MM.1S (cell line): ENCODE measurements at places on chromosomes 13 and 19.

DNA sequence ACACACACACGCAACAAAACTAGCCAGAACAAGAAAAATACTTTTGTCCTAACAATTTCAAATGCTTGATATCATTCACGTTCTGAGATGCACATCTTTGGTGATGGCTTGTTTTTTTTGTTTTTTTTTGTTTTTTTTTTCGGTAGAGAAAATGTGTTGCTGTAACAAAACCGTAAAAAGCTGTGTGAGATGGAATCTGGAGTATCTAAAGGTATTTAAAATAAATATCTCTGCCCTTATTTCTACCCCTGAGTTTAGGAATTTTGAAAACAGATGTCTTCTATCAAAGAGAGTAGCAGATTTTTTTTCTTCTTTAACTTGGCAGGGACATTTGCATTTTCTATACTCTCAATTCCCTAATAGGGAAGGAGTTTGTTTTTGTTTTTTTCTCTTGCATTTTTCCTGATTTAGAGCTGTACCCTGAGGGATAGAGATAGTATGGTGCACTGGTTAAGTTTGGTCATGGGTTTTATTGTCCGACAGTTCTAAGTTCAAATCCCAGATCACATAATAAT lies 446.6 kb downstream of the KLF5 start:
- no peak for DNase-seq

DNA sequence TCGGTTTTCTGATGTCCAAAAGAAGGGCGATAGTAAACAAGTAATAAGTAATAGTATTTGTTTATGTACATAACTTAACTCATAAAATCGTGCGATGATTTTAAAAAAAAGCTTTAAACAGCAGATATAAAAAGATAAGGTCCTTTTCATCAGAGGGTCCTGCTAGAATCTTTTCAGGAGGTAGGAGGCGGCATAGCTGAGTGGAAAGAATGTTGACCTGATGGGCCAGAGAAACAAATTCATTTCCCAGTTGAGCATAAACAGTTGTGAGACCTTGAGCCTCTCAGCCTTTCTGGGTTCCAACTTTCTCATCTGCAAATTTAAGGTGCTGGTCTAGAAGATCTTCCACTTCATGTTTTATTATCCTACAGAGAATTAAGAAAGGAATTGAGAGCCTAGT lies 173.5 kb downstream of the LACC1 start:
- DNase-seq = no peak

DNA sequence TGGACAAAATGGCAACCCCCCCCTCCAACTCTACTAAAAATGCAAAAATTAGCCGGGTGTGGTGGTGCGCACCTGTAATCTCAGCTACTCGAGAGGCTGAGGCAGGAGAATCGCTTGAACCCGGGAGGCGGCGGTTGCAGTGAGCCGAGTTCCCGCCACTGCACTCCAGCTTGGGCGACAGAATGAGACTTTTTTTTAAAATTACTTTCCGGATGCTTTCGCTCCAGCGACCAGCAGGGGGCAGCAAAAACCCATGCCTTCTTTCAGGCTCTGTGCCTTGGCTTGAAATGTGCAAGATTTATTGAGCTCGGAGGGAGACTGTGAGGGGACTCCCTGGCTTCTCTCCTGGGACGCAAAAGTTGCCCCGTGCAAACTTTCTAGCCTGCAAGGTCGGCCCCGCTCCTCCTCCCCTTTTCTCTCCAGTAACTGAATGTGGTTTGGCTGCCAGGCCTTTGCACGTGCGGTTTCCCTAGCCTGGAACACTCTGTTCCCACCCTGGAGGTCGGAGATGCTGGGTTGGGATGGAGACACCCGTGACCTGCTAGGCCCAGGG lies 61.4 kb upstream of the NFIC start:
- DNase-seq = peak; percentile 72

DNA sequence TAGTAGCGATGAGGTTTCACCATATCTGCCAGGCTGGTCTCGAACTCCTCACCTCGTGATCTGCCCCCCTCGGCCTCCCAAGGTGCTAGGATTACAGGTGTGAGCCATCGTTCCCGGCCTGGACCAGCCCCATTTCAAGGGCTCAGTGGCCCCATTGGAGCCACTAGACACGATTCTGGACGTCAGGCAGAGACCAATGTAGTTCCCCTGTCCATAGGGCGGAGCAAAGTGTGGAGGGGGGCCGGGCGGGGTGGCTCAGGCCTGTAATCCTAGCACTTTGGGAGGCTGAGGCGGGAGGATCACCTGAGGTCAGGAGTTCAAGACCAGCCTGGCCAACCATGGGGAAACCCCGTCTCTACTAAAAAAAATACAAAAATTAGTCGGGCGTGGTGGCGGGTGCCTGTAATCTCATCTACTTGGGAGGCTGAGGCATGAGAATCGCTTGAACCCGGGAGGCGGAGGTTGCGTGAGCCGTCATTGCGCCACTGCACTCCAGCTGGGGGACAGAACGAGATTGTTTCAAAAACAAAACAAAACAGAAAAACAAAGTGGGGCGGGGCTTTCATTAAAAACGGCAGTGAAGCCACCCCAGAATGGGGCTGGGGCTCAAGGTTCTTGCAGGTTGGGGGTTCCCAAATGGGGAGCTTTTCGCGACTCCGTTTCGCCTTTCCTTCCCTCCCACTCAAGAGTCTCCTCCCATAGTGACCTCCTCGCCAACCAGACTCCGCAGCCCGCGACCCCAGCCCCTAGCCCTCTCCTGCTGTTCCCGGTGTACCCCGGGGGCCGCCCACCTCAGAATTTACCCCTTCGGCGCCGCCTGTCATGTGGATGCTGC lies 758 bp upstream of the TECR start:
- DNase-seq = no peak

- DNase-seq = no peak
Measured at GRCh38 chr13:67186995-67187569, 43.1 kb downstream of the PCDH9 start.

DNA sequence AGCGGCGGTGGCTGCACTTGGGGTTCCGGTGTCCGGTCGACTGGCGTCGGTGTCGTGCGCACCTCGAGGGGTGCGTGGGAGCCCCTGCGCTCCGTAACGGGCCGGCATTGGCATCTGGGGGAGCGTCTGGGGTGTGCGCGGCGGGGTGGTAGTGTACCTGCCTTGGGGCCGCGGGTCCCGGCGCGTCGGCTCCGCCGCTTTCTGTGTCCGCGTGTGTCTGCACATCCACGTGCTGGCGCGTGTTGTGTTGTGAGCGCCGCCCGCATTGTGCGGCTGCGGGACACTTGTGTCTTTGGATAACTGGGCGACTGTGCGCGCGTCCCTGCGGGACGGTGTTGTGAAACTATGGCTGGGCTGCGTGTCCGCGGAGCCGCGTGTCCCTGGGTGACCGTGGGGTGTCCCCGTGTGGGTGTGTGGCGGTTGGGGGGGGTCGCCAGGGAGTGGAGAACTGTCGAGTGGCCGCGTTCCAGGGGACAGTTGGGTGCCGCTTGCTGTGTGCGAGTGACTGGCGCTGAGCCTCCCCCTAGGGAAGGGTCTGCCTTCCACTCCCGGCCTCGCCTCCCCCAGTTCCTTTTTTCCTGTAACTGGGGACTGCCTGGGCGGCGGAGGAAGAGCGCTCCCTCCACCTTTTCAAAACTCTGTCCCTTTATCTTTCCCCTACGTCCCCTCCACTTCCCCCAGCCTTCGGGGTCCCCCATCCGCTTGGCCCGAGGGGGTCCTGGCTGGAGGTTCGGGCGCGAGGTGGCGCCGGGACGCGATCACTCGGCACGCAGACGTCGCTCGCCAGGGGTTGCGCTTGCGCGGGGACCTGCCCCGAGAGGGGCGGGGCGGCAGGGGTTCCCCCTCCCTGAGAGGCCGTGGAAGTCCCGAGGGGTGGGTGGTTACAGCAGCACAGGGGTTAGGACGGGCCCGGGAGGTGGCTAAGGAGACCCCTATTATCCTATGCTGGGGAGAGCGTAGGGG lies 5.7 kb upstream of the NFIC start:
- DNase-seq = no peak

DNA sequence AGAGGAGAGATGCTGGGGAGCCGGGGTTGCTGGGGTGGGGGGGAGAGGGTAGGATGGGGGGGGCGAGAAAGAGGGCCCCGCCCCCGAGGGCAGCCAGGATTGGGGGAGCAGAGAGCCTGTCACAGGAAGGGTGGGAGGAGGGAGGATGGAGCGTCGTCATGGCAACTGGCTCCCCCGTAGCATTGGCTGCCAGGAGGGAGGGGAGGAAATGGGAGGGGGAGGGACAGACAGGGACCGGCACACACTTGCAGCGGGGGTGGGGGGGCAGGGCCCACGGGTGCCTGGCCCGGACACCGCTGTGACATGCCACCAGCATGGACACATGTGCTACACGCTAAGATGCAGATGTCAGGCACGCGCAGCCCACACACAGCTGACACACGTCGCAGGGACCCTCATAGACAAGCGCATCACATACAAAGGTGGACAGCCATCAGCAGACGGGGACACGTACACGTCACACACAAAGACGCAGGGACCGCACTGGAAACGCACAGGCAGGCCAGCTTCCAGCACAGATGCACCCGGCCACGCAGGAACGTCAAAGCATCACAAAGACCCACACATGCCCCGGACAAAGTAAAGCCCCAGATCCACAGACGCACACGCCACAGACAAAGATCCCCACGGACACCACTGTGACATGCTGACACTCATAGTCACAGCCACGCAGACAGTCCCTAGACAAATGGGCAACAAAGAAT lies at the start of gene LMTK3:
LMTK3 (minus strand) TSS at position 36 of the 704 bp plus-strand sequence. CDS start 259 bp downstream, outside the sequence.
- DNase-seq = no peak

DNA sequence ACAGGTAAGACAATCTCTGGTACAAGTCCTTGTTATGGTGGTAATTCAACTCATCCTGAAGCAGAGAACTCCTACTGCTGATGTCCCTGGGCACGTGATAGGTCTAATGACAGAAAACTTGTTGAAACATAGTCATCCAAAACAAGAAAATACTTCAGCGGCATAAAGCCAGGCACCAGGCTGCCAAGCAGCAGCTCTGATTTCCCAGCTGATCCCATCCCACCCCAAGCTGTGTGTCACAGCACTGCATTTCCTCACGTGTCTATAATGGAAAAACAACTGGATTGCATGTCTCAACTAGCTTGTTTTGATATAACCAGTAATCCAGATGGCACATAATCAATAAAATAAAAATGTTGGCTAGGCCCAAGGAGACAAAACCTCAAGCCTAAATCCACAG lies 64.8 kb downstream of the MIPEP start:
- DNase-seq = no peak
